ENCODE measurements at places on chromosomes 5 and 9.

DNA sequence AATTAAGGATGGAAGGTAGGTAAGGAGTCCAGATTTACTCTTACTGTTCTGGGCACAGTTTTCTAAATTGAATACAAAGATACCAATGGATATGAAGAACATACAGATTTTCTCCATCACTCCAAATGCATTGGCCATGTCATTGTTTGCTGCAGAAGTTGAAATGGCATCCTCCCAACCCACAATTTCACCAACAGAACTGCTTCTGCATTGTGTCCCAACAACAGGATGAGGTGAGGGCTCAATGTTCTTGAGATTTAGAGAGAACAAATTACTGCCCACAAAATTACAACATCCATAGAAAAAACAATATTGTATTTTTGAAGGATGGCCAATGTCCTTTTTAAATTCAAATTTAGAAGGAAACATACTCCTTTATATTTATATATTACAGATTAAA, 88.9 kb downstream of the NUDT12 start:
- DNase-seq: peak; percentile 57

DNA sequence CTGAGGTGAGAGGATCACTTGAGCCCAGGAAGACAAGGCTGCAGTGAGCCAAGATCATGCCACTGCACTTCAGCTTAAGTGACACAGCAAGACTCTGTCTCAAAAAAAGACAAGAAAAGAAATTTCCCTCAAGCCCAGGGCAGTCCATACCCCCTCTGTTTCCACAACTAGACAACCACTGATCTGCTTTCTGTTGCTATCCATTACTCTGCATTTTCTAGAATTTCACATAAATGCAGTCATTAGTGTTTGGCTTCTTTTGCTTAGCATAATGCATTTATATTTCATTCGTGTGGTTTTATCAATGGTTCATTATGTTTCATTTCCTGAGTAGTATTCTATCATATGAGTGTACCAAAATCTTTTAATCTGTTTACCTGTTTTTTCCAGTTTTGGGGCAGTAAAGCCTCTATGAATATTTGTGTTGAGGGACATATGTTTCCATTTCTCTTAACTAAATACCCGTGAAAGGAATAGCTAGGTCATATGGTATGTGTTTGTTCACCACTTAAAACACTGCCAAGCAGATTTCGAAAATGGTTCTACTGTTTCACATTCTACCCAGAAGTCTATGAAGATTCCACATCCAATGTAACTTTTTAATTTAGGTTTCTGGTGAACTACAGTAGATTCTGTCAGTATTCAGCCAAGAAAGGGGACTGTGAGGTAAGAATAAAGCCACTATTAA, 271.8 kb downstream of the ZNF608 start:
- DNase-seq: peak; percentile 13

GRCh38 chr5:135999406-136000139, 29.2 kb upstream of the TGFBI start:
- DNase-seq: peak; percentile 79

- no peak for DNase-seq
These were observed 20.5 kb upstream of the CDKN2AIPNL start for GRCh38 chr5:134432174-134432573.

DNA sequence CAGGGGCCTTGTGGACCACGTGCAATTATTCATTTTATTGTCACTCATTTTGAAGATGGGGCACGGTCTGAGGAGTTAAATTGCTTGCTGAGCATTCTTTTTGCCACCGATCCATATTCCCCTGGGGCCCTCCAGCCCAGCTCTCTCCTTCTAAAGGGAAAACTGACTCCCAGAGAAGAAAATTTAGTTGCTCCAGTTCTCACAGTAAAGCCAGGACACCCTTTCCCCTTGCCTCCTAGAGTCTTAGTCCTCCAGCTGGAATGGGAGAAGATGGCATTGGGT, 1.0 kb upstream of the PANK3 start:
- DNase-seq: no peak

DNA sequence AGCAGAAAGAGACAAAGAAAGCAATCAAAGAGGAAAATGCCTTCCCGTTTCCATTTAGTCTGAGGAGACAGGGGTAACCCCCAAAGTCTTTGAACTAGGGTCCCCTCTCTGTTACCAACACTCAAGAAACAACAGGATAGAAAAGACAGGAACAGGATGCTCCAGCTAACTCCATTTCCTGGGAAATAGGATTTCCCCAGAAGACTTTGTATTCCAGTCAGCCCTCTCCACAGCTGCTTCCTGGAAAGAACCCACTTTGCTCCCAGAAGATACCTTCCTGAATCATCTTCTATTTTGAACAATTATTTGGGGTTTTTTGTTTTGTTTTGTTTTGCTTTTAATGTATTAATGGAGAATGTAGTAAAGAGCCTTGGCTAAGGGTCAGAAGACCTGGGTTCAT, 56.0 kb downstream of the KLHL3 start:
- no peak for DNase-seq

DNA sequence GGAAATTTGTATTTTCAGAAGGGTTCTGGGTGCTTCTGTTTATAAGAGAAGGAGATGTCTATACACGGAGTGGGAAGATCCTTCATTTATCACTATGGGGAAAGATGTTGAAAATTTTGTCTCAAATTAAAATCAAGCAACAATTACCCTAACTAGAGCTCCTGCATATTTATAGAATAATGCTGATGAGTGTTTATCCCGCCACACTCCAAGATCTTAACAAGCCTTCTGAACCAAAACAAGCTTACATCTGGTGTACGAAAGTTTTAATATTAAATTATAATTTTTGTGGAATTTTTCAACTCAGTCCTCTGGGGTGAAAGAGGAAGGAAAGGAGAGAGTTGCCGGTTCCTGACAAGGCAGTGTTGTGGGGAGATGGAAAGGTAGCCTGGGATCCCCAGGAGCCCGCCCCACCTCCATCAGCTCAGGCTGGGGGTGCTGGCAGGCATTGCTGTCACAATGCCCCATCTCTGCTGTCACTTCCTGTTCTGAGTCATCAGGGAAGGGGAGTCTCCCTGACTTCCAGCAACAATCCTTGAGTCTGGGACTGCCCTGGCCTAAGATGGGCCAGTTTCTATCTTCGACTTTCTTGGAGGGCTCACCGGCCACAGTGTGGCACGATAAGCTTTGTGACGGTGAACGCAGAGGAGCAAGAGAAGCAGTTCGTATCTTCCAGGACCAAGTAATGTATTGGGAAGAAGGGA, 64.5 kb downstream of the ERAP1 start:
- peak; percentile 31 for DNase-seq

- peak; percentile 93 for DNase-seq
These were observed 9.2 kb upstream of the TAF1L start for GRCh38 chr9:32644698-32645097.

DNA sequence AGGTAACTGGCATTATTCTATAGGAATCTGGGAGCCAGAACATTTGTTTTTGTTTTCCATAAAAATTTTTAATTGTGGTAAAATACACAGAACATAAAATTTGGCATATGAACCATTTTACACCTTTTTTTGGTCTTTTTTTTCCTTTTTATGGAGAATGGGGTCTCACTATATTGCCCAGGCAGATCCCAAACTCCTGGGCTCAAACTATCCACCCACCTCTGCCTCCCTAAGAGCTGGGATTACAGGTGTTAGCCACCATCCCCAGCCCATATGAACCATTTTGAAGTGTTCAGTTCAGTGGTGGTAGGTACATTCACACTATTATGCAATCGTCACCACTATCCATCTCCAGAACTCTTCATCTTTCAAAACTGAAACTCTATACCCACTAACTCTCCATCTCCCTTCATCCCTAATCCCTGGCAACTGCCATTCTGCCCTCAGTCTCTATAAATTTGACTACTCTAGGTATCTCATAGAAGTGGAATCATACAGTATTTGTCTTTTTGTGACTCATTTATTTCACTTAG, 13.4 kb downstream of the ZMAT2 start:
- no peak for DNase-seq

DNA sequence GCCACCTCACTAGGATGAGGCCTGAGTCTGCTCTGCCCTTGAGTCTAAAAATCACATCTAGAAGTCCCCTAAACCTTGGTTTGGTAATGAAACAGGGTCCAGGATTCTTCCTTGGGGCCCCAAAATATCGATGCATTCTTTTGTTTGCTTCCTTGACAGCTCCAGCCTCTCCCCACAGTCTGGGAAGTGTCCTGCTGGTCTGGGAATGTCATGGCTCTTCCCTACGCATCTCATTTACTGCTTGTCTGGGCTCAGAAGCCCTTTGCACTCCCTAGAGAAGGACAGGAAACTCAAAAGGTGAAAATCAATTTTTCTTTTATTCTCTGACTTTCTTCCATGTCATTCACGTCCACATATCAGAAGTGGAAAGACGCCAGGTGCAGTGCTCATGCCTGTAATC, 115.8 kb downstream of the DRD1 start:
- no peak for DNase-seq

GRCh38 chr5:73256012-73256411, 83.0 kb downstream of the TMEM174 start:
- DNase-seq: no peak

DNA sequence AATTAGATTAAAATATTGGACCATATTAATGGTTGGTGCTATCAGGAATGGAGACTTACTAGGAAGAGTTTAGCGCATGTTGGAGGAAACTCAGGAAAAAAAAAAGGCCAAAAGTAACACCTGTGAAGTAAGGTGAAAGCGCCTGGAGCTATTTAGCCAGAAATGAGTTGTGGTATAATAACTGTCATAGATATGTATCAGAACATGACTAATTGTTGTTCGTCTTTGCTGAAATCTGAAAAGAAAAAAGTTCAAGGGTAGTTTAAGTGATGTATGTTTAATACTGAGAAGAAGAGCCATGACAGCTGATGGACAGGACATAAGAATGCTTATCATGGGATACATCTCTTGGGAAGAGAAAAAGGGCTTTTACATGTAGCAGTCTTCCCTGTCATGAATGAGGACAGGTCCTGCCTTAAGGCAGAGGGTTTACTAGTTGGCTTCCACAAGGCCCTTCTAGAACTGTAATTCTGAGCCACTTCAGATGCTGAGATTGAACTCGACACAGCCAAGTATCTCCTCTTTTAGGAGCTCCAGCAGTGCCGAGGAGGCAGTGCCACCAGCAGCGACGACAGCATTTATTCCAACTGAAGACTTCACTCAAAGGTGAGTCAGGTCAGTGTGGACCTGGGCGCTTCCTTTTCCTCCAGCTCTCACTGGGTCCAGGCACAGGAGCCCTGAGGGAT, 940 bp upstream of the CAMK4 start:
- DNase-seq: no peak

DNA sequence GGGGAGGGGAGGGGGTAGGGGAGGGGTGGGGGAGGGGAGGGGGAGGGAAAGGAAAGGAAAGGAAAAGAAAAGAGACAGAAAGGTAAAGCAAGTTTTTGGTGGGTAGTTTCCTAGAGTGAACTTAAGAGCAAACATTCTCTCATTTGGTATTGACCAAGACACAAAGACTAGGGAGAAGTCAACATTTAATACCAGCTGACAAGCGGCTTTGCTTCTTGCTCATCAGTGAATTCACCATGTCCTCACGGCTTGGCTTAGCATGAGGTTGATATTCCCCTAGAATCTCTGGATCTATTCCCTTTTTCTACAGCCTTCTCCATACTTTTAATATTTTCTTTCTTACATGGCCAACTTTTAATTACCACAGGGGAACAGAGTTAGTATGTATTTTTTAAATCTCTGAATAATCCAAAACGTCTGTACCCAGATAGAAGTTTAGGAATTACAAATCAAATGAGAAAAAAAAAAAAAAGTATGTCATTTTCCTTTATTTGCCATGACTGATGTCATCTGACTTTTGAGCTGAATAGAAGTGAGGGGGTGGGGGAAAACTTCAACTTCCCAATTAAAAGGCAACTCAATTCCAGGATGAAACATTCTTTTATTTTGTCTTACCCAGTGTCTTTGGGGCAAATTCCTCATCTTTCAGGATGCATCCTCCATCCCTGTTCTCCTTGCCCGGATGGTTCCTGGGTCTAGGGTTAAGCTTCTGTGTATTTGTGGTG, 40.1 kb upstream of the GLIS3 start:
- peak; percentile 16 for DNase-seq

- DNase-seq: peak; percentile 41
These were observed 140.6 kb upstream of the STC2 start for GRCh38 chr5:173468821-173469251.

DNA sequence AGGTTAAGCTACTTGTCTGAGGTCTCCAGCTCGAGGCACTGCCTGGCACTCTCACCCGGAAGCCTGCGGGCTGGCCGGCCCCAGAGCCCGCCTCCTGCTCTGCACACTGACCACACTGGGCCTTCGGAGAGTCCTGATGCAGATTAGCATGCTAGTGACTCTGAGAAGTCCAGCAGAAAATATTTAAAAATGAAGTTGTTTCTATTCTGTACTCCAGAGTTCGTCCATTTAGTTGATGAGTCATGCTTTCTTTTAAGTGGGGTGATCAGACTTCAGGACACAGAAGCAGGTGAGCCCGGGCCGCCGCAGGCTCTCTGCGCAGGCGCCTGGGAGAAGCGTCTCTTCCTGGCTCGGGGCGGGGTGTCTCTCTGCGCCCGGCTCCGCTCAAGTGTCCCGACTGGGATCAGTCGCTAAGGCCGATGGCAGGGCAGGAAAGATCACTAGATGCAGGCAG, 32.5 kb downstream of the FAM240B start:
- no peak for DNase-seq

- DNase-seq: no peak
These were observed 38.1 kb downstream of the LPAR1 start for GRCh38 chr9:111000202-111000601.

GRCh38 chr9:82518868-82519267, 530.3 kb downstream of the SPATA31D1 start:
- DNase-seq: no peak

- no peak for DNase-seq
These were observed 17.0 kb upstream of the SSBP2 start for GRCh38 chr5:81767938-81768337.

DNA sequence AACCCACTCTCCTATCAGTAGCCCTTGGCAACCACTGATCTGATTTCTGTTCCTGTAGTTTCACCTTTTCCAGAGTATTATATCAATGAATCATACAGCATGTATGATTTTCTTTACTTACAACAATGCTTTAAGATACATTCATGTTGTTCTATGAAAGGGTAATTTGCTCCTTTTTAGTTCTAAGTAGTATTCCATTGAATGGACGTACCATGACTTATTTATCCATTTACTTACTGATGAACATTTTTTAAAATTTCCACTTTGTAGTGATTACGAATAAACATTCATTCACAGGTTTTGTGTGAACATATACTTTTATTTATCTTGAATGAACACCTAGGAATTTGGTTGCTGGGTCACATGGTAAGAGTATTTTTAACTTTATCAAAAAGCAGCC, 620.8 kb downstream of the HTR1A start:
- no peak for DNase-seq

- no peak for DNase-seq
These were observed 56.0 kb downstream of the ZNF510 start for GRCh38 chr9:96721731-96722429.

DNA sequence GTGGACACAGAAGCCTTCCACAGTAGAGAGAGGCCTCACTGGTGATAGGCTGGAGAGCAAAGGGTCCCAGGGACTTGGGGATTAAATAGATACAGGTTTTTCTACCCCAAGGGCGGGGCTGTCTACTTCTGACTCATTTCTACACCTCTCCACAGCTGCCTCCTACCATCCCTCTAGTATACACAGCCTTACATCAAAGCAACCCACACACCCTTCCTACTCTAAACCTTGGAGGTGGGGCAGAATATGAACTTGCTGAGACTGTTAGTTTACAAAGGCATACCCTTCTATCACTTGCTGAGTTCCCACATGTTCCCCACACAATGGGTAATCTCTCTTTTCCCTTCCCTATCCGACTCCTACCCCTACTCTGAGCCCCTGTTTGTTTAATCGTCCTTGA, 19.9 kb upstream of the PCA3 start:
- DNase-seq: no peak
